Suppressor macrophage (primary cell): ENCODE measurements at places on chromosomes 12 and 14.

DNA sequence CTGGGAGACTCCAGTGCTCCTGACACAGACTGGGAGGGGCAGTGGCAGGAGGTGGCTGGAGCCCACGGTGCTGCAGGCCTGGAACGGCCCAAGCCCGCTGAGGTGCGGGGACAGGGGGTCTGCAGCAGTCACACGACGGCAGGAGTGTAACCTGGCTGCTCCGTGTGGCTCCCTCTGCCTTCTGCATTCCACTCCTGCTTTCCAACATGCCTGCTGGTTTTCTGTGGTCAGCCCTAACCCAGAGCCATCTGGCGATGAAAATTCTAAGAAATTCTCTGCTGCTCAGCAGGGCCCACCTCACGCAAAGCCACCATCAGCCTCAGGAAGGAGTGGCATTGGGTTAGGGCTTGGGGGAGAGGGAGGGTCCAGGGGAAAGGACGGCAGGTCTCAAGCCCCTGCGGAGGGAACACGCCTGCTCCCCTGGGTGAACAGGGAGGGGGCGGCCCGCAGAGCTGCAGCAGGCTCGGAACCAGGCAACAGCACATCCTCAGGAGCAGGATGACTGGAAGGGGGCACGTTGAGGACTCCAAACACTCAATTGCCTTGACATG is 5.0 kb upstream of the FBRSL1 start:
- no peak for DNase-seq

- no peak for DNase-seq
These were observed 10.1 kb downstream of the NOC4L start for GRCh38 chr12:132154341-132154761.

DNA sequence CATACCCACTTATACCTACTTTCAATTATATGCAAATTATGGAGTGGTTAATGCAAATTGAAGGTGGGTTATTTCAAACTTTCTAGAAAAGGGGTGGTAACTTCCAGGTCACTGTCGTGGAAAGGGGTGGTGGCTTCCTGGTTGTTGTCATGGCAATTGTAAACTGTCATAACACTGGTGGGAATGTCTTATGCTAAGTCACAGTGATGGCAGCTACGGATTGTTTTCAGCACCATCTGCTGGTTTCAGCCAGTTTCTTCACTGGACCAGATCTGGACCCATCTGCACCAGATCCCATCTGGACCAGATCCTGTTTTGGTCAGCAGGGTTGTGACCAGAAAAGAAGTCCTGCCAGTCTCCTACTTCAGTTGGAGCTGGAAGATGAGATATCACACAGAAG is 1469.3 kb downstream of the AACS start:
- no peak for DNase-seq

DNA sequence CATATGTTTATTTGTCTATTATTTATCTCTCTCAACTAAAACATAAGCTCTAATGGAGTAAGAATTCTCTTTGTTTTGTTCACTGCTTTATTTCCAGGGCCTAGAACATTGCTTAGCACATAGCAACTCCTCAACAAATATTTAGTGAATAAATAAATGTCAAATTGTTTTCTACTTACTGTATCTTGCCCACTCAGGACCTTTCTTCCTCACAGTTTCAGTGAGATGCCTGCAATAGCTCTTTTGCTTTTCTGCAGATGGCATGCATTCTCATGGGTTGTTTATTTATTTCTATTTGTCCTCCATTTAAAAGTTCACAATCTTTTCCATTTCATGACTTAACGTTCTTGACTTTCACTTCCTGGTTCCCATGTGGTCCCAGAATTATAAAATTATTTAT is 94.9 kb upstream of the TTC7B start:
- peak; percentile 3 for DNase-seq

- DNase-seq, result peak; percentile 69
These were observed 31.3 kb upstream of the SMUG1 start for GRCh38 chr12:54220092-54220557.

DNA sequence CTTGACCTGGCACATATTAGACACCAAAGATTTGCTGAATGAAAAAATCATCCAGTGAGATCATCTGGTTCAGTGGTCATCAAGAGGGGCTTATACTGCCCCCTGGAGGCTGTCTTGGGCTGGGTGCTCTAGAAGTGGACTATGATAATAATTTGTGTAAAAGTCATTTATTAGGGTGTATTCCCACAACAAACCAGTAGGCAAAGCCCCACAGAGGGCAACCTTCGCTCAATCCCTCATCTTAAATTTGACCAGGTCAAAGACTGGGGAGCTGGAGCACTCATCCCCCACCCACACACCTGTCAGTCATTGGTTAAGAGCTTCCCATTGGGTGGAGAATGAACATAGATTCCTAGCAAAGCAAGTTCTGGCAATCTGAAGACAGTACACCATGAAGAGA is 20.0 kb upstream of the FICD start:
- peak; percentile 67 for DNase-seq

DNA sequence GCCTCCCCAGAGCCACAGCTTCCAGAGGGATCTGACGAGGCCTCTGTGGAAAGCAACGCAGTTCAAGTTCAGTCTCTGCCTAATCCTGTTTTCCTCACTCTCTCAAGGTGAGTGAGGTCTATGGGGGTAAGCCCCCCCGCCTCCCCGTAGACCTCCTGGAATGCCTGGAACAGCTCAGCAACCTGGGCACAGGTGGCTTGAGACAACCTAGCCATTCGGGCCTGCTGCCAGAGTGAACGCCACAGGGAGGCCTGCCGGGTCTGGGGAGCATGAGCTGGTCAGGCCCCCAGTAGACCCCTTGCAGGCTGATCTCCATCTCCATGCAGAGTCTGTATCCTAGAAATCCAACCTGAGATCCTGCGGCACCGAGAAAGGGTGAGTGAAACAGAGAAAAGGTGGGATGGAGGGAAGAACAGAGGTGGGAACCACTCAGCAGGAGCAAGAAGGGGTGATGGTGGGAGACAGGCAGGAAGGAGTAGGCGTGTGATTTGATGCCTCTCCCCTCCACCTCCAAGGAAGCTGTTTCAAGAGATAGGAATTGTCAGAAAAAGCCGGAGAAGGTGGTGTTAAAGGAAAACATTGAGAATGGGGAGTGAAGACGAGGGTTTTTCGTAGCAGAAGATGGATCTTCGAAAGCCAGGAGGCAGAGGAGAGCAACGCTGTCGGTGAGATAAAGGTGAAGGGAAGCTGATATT is 123.1 kb upstream of the PRMT8 start:
- no peak for DNase-seq

DNA sequence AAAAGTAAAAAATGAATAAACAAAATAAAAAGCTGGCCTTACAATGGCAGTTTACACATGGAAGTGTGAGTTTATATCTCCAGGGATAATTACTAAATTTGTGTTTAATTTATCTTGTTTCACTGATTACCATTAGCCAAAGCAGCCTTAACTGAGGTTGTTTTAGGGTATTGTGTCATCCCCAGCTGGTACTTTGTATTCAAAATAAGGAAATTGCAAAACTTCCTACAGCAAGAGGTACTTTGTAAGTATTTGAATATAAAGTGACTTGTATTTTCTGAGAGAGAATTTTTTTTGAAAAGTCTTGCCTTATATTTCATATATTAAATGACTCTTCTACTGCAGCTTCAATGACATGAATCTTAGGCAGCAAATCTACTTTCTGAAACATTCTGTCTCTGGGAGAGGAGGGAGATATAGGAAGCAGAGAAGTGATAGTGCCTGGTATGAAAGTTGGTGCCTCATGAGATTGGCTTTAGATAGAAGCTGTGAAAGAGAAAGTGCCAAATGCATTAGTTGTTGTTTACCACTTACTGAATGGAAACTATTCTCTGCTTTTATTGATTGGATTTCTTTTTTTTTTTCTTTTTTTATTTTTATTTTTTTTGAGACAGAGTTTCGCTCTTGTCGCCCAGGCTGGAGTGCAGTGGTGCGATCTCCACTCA is 6.7 kb downstream of the FNTB start:
- no peak for DNase-seq

DNA sequence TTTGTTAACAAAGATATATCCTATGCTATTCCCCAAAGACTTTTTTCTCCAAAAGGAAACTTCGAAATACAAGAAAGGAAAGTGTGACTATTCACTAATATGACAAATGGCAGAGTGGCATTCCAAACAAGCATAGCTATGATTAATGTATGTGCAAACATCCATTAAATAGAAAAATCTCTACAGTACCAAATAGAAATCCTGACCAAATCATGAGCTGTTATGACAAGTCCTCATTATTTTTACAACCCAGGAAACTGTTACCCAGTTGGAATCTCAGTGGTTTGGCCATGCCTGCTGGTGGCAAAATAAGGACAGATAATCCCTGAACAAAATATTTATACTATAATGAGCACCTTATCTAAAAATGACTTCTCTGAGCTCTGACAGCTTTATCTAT is 202.1 kb downstream of the SEC23A start:
- DNase-seq, result no peak

- no peak for DNase-seq
These were observed 133.1 kb downstream of the CACNA1C start for GRCh38 chr12:2185751-2186341.

GRCh38 chr12:46144433-46144832 is 124.4 kb downstream of the SLC38A1 start:
- DNase-seq, result no peak

DNA sequence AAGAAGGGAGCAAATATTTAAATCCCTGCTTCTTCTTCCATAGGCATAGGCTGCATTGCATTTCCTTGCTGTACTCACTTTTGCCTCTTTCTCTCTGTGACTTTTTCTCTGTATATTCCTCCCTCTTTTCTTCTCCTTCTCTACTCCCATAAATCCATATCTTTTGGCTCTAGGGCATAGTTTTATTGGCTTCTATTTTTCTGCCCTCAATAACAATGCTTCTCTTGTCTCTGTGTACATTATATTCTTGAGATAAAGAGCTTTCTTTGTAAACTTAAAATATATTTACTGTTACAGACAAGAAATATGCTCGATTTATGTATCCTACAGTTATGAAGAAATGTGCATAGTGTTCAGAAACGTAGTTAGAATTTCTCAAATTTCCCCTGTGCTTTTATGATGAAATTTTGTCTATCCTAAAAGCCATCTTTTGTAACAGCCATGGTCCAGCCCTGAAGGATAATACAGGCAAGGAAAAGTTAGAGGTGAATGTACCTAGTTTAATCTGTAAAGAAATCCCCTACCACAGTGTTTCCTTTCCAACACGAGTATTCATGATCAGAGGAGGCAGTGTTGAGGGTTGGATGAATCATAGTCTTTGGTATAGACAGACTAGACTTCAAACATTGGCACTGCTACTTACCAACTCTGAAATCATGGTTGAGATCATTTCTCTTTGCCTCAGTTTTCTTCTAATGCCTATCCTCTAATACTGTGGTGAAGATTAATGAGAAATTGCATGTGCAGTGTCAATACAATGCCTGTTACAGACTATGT is 173.3 kb upstream of the FAR2 start:
- DNase-seq, result no peak

- DNase-seq, result no peak
These were observed 8.2 kb downstream of the NOC4L start for GRCh38 chr12:132152411-132152821.

DNA sequence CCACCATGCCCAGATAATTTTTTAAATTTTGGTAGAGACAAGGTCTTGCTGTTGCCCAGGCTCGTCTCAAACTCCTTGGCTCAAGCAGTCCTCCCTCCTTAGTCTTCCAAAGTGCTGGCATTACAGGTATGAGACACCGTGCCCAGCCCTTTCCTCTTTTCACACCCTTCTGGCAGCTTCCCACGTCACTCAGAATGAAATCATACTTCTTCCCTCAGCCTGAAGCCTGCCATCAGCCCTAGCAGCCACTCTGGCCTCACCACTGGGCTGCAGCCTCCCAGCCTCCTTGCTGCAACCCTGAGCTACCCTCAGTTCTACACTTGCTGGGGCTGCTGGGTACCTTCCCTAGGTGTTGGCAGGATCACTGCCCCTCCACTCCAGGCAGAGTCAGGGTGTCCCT is 18.2 kb downstream of the ANKRD9 start:
- DNase-seq, result no peak

DNA sequence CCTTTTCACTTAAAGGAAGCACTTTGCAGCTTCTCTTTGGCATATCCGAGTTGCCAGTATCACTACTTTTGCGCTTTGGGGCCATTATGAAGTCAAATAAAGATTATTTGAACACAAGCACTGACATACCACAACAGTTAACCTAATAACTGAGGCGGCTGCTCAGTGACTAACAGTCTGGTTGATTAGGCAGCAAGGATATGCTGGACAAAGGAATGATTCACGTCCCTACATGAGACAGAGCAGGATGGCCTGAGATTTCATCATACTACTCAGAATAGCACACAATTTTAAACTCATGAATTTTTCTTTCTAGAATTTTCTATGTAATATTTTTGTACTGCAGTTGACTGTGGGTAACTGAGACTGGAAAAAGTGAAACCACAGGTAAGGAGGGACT is 56.9 kb upstream of the E2F7 start:
- no peak for DNase-seq

DNA sequence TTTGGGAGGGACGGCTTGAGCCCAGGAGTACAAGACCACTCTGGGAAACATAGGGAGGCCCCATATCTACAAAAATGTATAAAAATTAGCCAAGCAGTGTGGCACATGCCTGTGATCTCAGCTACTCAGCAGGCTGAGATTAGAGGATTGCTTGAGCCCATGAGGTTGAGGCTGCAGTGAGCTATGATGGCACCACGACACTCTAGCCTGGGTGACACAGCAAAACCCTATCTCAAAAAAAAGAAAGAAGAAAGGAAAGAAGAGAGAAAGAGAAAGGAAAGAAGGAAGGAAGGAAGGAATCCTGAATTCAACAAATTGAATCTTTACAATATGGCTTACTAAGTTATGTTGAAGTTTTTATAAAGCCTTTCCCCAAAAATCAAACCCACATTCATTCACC is 2.1 kb downstream of the KIF21A start:
- DNase-seq, result no peak

- DNase-seq, result no peak
These were observed 649.0 kb upstream of the SEL1L start for GRCh38 chr14:82182646-82183045.

DNA sequence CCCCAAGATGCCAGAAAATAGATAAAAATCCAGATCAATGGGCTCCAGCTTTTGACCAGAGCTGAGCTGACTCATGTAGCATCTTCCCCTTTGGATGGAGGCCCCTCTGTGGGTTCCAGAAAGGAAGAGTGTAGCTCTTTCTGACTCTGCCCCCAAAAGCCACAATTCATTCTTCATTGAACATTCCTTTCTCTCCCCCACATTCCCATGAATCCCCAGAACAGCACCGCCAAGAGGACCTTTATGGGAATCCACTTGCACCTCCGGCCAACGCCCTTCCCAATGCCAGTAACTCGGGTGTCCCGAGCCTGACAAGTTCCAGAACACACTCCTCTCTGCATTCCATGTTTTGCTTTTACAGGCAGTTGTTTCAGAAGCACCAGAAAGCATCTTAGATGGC is 210.6 kb upstream of the DIO3 start:
- DNase-seq, result no peak

DNA sequence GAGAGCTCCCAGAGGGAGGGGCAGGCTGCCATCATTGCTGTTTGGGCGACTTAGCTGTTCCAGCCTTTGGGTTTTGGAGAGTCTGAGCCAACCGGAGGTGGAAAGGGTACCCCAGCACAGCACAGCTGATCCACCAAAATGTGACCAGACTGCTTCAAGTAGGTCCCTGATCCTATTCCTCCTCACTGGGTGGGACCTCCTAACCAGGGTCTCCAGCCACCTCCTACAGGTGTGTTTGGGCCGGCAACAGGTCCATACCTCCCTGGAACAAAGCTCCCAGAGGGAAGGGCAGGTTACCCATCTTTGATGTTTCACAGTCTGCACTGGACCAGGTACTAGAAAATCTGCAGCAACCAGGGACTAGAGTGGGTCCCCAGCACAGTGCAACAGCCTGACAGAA is 53.8 kb downstream of the CAND1 start:
- no peak for DNase-seq
